ENCODE measurements at places on chromosomes 4 and X.

- no peak for DNase-seq
Observed at GRCh38 chr4:3017504-3017903, 54.1 kb downstream of the GRK4 start.

- no peak for DNase-seq
Observed at GRCh38 chrX:25544641-25545040, 528.9 kb upstream of the ARX start.

DNA sequence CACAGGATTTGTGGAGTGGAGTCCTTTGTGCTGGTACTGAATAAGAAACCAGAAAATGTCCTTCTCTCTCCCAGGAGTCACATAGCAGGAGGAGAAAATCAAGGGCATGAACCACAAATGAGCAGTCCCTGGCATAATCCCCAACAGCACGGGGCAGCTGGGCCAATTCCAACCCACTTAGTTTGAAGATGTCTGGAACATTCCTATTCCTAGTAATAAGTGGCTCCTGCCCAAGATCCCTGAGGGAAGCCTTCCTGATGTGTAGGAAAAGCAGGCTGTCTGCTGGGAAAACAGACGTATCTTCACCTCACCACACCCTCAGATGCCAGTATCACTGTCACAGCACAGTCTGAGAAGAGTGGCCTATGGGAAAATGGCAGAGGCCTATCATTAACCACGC lies 182.8 kb upstream of the MAP3K15 start:
- DNase-seq, result no peak

GRCh38 chrX:22314692-22315091 lies 42.0 kb downstream of the CBLL2 start:
- no peak for DNase-seq

DNA sequence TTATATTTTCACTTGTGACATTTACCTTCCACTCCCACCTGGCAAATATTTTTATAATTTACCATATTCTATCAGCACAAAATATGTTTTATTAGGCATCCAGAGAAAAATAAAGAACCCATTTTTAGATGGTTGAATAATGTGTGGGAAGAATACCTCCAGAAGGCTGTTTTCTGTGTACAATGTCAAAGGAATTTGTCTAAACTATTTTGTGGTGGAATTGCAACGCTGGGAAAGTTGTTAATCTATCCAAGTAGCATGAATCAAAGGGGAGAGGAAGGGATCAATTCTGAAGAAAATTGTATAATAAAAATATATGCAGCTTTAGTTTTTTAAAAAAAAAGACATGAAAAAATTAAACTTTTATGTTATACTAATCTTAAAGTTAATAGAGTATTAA lies 706.5 kb downstream of the FSTL5 start:
- no peak for DNase-seq

DNA sequence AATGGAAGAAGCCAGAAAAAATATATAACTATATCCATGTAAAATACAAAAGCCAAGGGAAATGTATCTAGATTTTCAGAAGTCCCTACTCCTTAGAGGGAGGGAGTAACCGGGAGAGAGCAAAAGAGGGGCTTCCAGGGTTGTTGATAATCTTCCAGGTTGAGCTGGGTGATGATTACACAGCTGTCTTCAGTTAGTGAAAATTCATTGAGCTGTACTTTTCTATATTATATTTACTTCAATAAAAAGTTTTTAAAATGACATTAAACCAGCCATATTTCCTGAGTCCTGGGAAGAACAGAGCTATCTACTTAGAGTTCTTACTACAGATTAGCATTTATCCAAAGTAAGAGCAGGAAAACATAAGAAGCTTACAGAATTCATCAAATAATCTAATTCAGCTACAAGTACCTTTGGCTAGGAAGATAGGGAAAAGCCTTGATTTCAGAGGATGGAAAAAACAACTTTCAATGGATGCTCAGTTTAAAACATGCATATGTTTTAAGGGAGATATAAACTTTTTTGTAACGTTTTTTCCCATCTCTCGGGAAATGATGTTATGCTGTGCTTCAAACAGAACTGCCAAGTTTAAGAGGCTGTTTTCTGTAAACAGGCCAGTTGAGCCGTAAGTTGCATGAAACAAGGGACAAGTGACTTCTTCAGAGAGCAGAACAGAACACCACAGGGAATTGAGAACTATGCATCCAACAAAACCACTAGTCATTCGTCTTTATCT lies 204.6 kb downstream of the SCFD2 start:
- no peak for DNase-seq

DNA sequence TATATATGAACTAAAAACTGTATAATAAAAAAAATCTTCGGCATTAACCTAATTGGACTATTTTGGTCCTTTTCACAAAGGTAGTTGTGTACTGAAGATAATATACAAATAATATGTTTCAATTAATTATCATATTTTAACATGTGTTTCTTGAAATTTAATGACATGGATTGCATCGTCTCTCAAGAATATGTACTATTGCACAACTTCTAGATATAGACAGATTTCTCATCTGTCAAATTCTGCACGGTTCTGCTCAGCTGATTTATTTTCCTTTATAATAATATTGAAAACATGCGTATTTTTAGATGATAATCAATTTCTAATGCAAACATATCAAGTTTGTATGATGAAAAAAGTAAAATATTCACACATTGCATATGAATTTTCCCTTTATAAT lies 498.7 kb upstream of the PABPC4L start:
- no peak for DNase-seq

GRCh38 chr4:22434895-22435294 lies 81.0 kb downstream of the ADGRA3 start:
- DNase-seq, result no peak

- no peak for DNase-seq
Observed at GRCh38 chr4:141006242-141006802, 126.9 kb downstream of the RNF150 start.

GRCh38 chr4:94038195-94038594 lies 169.5 kb upstream of the SMARCAD1 start:
- DNase-seq, result no peak

- no peak for DNase-seq
Observed at GRCh38 chr4:4645743-4646142, 103.9 kb upstream of the STX18 start.

Measured in stimulated activated CD8-positive, alpha-beta memory T cell treated with anti-CD3 and anti-CD28 coated beads, Interleukin-15, amount 100 ng/mL, for 4 hours (primary cell).